ENCODE measurements at places on chromosomes 7 and 10.

GRCh38 chr7:146831875-146832274, 715.3 kb downstream of the CNTNAP2 start:
- no peak for DNase-seq

DNA sequence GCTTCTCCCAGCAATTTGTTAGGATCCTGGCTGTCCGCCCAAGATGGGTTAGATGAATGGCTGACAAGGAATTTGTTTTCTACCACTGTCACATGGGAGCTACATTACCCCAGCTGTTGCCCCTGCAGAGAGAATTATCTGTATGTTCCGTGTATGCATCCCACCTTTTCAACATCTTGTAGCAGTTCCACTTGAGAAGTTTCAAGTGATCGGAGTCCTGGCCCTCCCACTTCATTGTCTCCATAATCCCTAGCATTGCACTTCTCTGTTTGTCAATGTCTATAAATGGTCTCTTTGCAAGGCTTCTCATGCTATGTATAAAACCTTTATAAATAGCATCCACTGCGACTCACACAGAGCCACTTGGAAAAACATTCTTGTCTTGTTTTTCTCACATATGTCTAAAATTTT, 972.5 kb downstream of the CNTNAP2 start:
- DNase-seq: peak; percentile 74

DNA sequence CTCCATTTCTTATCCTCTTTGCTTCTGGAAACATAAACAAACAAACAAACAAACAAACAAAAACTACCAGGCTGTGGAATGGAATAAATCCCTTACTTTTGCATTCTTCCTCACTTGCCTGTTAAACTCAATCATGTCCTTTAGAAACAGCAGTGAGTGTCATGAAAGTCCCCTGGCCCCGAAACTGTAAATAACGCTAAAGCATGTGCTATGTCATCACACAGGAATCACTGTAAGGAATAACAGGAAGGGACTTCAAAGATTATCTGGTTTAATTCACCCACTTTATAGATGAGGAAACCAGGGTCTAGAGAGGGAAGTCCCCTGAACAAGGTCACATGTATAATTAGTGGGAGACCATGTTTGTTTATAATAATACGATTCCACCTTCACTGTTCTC, 159.4 kb upstream of the MEOX2 start:
- DNase-seq: no peak

GRCh38 chr10:88522715-88523114, 60.4 kb downstream of the RNLS start:
- no peak for DNase-seq

DNA sequence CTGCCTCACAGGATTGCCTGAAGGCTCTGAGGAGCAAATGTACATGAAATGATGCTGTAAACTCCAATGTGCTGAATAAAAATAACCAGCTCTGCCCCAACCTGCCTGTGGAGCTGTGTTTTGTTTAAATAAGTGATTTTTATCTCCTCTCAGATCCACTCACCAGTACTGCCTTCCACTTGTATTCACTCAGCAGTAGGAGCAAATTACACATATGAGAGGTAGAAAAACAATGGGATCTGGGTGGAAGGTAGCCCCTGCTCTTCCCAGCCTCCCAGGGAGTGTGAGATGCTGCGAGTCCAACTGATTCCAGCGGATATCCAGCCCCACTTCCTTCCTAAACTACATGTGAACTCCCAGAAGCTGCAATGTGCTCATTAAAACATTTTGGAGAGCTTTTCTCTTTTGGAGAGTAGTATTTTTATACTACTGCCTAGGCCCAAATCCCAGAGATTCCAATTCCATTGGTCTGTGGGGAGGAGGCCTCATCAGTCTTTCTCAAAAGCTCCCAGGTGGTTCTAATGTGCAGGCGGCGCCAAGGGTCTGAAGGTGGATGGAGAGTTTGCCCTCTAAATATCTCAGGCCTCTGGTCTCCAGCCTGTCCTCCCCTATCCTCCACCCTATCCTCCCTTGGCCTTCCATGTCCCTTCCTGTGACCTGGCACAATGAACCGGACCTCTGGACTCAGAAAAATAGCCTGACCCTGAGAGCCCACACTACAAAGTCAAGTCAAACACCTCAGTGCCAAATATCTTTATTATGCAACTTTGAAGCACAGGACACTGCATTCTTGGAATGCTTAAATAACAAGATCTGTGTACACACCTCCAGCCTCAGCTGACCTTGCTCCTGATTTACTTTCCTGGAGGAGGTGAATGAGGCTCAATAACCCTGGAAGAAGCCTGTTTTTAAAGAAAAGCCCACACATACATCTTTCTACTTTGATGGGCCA, 46.2 kb downstream of the CPVL start:
- no peak for DNase-seq

DNA sequence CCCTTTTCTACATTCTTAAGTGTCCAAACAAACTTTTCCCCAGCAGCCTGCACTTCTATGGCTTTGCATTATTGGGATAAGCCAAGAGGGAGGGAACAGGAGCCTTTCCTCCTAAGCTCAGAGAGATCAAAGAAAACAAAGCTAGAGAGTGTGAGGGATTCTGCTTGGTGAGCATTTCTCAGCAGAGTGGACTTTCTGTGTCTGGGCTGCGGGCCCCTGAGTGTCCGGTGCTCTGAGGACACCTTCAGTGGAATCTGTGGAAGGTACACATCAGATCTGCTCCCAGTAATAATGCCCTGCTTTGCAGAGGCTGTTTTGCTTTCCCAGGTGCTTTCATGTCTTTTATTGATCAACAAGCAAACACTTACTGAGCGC, 50.2 kb downstream of the KCNMA1 start:
- DNase-seq: no peak

DNA sequence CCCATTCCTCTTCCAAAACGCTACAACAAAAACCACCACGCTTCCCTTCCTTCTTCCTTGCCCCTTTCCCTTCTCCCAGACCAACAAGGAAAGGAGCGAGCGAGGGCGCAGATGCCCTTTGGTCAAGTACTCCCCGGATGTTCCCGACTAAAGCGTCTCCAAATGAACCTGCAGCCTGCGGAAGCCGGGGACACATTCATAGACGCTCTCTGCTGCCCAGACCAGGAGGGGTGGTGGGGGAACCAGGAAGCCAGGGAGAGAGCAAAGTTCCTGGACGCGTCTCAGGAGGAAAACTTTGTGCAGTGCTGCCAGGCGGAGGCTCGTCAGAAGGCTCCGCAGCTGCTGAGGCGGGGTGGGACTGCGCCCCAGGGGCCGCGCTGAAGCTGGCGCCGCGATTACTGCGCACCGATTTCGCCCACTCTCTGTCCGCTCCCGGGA, 754 bp downstream of the SEMA3D start:
- DNase-seq: no peak

DNA sequence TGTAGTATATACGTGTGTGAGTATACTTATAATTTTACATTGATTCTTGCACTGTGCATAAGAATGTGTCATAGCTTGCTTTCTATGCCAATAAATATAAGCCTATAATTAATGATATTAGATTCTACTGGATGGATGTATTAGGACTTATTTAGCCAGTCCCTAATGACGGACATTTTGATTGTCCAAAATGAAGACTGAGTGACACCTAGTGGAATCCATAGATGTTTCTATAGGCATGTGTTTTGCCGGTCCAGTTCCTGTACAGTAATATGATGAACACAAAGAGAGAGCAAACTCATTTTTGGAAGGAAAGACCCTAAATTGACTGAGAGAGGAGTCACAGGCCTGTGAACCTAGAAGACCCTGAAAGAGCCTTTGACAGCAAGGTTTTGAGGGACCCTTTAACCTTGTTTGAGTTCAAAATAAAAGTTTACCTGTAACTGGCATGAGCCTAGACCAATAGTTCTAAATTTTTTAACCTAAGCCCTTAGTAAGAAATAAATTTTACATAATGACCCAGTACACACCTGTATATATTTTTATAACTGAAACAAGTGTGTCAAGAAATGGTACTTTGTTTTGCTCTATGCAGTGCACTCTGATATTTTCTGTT, 42.4 kb upstream of the AGBL3 start:
- DNase-seq: peak; percentile 47

DNA sequence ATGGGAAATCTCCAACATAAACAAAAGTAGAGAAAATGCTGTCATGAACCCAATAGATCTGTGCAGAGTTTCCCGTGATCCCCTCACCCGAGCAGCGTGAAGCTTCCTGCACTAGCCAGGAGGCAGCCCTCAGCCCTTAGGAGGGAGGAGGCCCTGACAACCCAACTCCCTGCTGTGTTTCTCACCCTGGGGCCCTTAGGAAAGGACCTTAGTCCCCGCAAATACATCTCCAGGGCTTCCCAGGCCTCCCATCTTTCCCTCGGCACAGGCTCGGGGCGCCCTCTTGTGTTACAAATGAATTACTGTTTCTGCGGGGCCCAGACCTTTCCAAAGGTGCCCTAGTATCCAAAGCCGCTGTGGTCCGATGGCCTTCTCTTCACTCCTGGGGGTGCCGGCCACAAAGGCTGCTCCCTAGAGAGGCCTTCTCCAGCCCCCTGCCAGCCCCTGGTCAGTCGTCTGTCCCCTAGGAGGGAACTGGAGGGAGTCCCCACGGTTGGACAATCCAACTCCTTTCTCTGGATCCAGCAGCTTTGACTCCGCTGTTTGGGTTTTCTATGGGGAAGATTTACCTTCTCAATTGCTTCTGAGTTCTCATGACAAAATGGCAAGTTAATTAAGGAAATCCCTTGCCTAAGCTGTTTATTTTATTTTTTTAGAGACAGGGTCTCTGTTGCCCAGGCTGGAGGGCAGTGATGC, 49.9 kb upstream of the SH2B2 start:
- DNase-seq: peak; percentile 59

DNA sequence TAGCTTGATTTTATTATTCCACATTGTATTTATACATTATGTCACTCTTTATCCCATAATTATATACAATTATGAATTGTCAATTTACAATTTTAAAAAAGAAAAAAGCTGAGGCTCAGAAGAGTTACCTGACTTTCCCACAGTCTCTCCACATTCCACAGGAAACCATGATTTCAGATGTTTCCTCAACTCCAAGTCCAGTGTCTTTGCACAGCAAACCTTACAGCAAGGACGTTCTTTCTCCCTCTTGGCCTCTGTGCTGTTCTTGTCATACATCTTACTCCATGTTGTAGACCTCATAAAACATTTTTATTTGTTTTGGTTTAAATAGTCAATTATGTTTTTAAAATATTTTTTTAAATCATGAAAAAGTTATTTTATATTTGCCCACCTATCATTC, 34.9 kb upstream of the GRB10 start:
- DNase-seq: no peak

- DNase-seq: no peak
Measured at GRCh38 chr7:27586825-27587224, 75.9 kb downstream of the HIBADH start.

GRCh38 chr7:153852261-153852660, 199.9 kb upstream of the DPP6 start:
- no peak for DNase-seq
